ENCODE measurements at places on chromosomes 7 and 10.

DNA sequence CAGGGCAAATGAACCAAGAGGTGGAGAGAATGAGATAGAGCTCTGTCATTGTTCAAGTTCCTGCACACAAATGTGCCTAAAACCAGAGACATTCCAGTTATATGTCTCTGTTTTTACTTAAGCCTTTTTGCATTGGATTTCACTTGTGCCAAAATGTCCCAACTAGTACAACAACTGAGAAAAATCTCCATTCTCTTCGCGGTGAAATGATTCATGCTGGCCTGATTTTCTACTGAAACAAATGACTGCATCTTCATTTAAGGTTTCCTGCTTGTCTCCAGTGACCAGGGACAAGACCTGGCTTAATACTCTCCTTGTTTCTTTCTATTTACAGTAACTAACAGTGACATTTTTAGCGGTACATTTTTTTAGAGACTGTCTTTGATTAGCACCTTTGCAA is 714.9 kb downstream of the KCNMA1 start:
- DNase-seq, result peak; percentile 53

DNA sequence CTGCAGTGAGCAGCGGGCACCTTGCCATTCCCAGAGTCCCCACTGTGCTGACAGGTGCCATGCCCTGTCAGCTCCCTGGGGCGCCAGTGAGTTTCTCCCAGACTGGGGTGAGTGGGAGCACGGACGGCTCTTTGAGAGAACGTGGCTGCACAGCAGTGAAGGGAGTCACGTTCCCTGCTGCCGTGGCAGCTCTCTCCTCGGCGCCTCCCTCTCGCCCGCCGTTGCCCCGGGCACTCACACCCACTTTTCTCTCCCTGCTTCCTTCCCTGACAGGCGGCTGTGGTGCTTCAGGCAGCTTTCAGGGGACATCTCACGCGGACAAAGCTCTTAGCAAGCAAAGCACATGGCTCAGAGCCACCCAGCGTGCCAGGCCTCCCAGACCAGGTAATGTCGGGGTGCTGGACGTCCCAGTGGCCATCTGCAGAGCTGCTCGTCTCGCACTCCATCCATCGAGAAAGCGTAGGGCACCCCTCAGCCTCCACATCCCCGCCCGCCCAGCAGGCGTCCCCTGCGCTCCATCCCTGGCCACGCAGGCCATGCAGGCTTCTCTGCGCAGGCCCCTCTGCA is 27.1 kb upstream of the TTYH3 start:
- no peak for DNase-seq

GRCh38 chr10:85430991-85431390 is 935.6 kb downstream of the GRID1 start:
- no peak for DNase-seq

GRCh38 chr7:15750727-15751126 is 64.2 kb upstream of the MEOX2 start:
- DNase-seq, result no peak

- peak; percentile 30 for DNase-seq
Observed at GRCh38 chr7:44590910-44591309, 8.9 kb upstream of the TMED4 start.

DNA sequence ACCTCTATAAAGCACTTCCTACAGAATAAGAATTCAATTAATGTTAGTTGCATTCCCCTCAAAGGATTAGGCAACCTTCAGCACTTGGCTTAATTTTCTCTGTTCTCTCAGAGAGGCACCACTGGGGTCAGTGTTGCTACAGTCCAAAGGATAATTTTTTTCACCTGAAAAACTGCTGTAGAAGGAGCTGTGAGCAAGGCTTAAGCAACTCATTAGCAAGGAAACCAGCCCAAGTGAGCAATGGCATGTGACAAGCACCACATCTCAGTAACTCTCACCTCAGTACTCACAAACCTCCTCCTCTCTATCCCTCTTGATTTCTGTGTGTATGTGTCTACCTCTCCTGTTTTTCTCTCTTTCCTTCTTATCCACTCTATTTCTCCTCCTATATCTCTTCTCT is 55.9 kb downstream of the DGKI start:
- peak; percentile 16 for DNase-seq

DNA sequence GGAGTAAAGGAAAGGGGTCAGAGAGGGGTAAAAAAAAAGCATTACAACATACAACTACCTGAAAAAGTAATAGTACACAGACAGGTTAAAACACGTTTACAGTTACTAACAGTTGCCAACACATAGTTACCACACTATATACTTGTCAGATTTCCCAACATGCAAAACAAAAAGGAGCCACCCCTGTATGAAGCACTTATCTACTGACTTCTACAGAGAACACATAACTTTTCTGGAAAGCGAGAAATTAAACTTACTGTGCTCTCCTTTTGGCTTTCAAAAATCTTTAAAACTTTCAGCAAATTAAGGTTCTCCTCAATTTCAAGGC is 2.1 kb downstream of the ABI1 start:
- no peak for DNase-seq

DNA sequence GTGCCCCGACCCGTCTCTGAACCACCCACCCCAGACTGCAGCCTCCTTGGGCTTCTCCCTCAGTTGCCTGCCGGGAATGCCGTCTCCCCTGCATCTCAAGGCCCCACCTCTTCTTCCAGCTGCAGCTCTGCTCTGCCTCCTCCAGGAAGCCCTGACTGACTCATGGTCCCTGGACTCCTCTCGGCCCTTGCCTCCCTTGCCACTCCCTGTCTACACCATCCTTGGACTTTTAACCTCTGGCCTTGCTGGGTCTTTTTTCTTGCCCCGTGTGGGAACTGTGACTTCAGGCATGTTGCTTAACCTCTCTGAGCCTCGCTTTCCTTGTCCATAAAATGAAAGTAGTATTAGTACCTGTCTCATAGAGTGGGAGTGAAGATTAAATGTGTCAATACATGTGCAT is 56.3 kb downstream of the C10orf105 start:
- no peak for DNase-seq

DNA sequence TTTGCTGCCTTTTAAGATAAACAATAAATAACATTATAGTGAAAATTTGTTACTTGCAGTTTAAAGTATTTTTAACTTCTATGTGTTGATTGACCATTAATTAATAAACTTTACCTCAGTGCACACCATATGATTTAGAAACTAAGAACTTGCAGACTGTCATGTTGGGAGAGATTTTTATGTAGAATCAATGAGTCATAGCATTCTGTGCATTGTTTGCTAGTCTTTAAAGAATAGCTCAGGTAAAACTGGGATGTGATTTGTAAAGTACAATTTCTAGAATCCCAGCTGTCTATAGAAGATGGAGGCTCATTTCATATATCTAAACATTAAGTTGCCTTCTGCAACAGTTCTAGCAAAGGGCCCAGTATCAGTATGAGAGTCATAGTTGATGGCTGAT is 199.6 kb upstream of the SEMA3A start:
- DNase-seq, result no peak

DNA sequence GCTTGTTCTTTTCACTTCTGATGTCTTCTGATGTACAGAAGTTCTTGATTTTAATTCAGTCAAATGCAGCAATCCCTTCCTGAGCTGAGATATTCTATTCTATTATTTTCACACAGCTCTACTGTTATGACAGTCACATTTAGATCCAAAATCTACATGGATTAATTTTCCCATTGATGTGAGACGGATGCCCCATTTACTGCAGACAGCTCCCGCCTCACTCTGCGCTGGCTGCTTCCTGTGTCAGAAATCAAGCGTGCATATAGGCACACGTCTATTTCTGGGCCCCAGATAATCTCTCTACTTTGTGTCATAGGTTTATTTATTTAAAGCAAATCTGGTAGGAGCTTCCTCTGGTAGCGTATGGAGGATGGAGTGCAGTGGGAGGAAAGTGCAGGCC is 6.7 kb downstream of the BNIP3 start:
- no peak for DNase-seq

DNA sequence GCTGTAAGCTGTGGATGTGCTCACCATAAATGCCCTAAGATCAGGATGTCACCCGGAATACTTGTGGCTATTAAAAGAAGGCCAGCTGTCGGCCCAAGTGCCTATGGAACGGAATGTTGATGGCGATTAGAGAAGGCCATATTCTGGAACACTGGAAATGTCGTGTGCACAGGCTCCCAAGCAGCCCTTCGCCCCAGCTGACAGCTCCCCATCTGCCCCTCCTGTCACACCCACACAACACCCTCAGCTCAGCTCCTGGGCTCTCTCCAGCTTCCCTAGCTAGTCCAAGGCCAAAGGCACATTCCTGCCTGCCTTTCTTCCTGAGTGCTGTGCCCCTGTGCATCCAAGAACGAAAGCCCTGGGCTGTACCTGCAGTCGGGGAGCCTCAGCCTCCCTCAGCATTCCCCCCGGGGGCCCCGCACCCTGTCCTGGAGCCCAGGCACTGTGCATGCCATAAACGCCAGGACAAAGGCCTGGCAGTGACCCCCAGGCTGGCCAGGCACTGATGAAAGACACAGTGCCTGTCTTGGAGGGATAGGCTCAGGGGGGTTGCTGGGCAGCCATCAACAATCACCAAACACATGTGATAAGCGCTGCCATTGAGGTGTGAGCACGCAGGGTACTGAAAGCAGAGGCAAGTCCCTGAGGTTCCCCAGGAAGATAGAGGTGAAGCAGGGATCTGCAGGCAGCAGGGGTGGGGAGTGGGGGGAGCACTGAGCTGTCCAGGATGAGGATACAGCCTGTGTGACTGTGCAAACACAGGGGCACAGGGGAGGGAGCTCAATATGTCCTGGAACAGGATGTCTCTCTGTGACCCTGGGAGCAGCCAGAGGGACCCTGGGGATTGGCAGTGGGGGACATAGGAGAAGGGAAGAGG is 3.7 kb upstream of the LDB3 start:
- no peak for DNase-seq

DNA sequence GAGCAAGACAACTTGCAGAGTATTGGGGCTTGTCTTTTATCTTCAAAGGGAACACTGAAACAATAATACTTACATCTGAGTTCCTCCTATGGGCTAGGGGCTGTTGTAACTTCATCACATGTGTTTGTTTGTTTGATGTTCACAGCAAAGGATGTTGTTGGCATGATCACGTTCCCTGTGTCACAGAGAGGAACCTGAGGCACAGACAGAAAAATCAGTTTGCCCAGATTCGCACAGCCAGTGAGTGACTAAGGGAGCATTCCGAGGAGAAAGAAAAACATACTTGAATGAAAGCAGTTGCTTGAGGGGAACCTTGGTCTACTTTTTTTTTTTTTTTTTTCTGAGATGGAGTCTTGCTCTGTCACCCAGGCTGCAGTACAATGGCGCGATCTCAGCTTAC is 87.2 kb upstream of the PFKP start:
- no peak for DNase-seq

- DNase-seq, result no peak
Observed at GRCh38 chr10:119378737-119379067, 163.8 kb downstream of the RGS10 start.

GRCh38 chr7:16268821-16269768 is 152.2 kb downstream of the CRPPA start:
- DNase-seq, result peak; percentile 9

GRCh38 chr10:3992382-3993178 is 207.6 kb upstream of the KLF6 start:
- DNase-seq, result no peak

DNA sequence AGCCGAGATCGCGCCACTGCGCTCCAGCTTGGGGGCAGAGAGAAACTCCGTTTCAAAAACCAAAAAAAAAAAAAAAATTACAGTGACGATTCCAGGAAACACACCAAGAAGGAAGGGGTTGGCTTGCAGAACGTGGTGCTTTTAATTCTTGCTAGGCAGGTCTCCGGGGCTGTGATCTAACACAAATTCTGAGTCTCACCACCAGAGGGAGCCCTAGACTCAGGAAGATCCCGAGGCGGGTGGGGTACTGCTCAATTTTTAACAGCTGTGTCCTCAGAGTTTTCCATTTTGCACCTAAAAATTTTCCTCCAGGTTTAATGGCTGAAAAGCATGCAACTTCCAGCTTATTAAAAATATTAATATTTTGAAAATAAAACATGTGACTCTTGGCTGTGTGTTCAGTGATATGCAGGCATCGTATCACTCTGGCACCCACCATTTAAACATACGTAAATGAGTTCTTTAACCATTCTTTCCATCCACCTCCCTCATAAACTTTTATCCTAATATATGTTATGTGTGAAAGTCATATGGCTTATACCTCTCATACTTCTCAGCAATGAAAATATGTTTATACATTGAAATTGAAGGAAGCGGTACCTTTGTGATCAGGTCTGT is 26.5 kb upstream of the NUB1 start:
- peak; percentile 84 for DNase-seq

GRCh38 chr7:31850066-31850465 is 163.1 kb downstream of the PPP1R17 start:
- DNase-seq, result no peak

DNA sequence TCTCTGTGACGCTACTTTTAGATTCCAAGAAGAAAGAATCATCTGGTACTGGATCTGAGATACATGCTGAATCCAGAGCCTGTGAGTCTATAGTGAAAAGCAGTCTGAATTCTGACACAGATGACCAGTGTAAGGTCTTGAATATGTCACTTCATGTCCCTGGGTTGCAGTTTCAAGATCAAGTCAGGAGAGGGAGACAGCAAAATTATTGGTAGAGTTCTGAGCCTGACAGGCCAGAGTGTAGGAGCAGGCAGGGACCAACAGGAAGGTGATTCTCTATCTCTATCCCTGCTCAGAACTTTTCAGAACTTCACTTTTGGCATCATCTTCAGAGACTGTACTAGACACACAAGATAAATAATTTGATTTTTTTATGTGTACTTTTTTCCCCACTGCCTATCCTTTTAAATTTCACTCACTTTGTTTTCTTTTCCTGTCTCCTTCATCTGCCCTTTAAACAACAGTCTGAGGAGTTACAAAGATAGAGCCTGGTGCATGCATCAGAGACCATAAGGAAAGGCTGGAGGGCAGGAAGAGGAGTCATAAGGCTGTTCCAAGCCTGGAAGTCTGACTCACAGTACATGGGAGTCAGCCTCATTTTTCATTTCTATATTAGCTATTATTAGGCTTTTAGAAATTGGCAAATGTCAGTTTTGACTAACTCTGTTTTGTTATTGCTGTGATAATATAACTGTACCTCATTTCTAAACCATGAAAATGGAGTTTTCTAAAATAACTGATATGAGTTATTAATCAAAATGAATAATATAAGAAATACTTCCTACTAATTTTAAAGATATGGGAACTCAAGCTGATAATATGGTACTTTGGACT is 120.2 kb upstream of the TMEM229A start:
- no peak for DNase-seq

GRCh38 chr10:74039561-74040145 is 41.7 kb downstream of the VCL start:
- DNase-seq, result peak; percentile 61

GRCh38 chr10:75513292-75513885 is 82.0 kb downstream of the LRMDA start:
- no peak for DNase-seq

- DNase-seq, result no peak
Observed at GRCh38 chr7:36491317-36491716, 101.7 kb downstream of the ANLN start.

- DNase-seq, result no peak
Observed at GRCh38 chr7:31465285-31465684, 48.6 kb upstream of the ITPRID1 start.

- peak; percentile 55 for DNase-seq
Observed at GRCh38 chr10:33521062-33521461, 186.6 kb upstream of the NRP1 start.
